Natural killer cell (primary cell): ENCODE measurements at places on chromosomes 12 and 14.

- peak; percentile 10 for DNase-seq
Observed at GRCh38 chr12:13173012-13173932, 23.3 kb upstream of the EMP1 start.

DNA sequence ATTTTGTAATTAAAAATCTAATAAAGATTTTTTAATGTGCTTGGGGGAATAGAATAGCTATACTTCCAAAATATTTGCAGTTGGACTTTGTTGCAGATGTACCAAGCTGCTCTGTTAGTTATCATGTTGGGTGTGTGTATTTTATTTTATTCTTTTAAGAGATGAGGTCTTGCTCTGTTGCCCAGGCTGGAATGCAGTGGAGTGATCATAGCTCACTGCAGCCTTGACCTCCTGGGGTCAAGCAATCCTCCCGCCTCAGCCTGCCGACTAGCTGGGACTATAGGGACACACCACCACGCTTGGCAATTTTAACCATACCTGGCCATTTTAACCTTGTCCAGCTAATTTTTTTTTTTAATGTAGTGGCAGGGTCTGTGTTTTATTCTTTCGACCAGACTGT is 54.7 kb upstream of the MAP1LC3B2 start:
- no peak for DNase-seq

DNA sequence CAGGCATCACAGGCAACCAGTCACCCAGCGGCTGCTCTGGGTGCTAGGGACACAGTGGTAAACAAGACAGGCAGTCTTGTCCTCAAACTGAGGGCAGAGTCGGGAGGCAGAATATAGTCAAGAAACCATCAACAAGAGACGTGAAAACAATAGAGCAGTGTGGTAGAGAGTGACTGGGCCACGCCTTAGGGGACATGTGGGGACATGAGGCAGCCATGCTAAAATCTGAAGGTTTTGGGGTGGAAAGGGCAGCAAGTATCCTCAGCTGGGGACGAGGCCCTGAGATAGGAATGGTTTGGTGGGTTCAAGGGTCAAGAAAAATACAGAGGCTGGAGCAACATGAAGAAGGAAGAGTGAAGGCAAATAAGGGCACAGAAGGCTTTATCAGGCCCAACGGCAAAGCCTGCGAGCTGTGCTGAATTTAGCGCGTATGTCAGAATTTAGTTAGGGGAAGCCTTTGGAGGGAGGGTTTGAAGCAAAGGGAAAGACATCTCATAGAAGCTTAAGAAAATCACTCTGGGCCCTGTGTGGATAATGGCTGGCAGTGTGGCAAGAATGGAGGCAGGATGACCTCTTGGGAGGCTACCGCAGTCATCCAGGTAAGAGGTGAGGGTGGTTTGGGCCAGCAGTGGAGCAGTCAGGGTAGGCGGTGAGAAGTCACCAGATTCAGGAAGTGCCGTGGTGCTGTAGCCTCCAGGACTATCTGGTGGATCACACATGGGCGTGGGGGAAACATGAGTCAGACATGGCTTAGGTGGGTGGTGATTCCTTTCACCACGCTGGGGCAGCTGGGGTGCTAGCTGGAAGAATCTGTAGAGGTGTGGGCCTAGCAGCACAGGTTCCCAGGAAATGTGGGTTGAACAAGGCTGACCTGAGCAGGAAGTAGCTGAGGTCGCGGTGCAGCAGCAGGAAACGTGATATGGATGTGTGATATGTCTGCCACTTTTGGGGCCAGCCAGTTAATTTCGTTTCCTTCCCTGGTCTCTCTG is 3.0 kb downstream of the EVL start:
- DNase-seq = peak; percentile 85

DNA sequence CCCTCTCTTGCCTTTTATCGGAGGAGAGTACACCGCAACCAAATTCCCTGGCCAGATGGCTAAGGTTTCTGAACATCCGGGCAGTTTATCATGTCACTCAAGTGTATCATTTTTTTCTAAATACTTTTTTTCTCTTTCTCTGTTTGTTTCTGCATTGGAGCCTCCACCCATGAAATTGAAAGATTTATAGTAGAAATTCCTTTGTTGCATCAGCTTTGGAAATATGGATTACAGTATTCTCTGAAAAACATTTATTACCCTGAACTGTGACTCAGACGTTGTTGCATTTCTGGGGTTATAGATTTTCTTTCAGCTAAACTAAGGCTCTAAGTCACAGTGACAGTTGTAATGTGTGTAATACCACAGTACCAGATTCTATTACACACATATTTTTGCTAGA is 187.0 kb downstream of the SPTSSA start:
- no peak for DNase-seq

GRCh38 chr12:6753772-6754356 is 923 bp upstream of the MLF2 start:
- no peak for DNase-seq

DNA sequence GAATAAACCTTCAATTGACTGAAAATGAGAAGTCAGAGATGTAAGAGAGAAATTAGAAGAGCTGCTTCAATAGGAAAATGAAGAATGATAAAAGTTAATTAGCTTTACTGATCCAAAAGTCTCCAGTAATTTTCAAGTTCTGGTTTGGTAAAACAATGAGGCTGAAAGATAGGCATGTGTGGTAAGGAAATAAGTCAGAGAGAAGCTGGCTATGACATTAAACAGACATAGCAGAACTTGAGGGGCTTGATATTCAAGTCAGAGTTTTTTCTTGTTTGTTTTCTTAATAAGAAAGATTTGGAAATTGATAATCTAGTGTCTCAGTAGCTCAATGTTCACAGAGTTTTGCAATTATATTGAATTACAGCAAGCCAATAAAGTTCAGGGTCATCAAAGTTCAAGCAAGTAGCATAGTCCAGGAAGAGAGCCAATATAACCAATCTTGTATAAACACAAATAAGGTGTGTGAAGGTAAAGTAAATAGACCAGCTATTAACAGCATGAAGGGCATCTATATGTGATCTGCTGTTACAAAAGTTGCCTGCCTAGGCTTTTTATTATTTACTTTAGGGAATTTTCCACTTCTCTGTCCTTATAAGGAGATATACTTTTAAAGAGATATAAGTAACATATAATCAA is 1111.5 kb downstream of the TRHDE start:
- DNase-seq = no peak

GRCh38 chr12:13000616-13000924 is 505 bp upstream of the HEBP1 start:
- no peak for DNase-seq
